ENCODE measurements at places on chromosomes 1 and 21. TPM values are rescaled to one million over a fixed set of nuclear protein-coding genes. Genes with fewer than 3 reads are reported as not detected.

- no peaks in the 10 kb centered on the region for H3K36me3 ChIP-seq
- H3K4me1 ChIP-seq, result peaks cover 62% of the 10 kb centered on the region
- H3K4me3 ChIP-seq, result no peak overlapping the region
- H3K27ac ChIP-seq, result peak overlapping the region; percentile 17
Measured at GRCh38 chr1:167665469-167665868, 35.4 kb downstream of the RCSD1 start.

GRCh38 chr1:10733474-10734366, 62.7 kb downstream of the CASZ1 start:
- H3K36me3 ChIP-seq, result no peaks in the 10 kb centered on the region
- no peaks in the 10 kb centered on the region for H3K27me3 ChIP-seq
- no peak for DNase-seq

- DNase-seq, result no peak
- H3K27ac ChIP-seq, result no peak overlapping the region
- H3K4me1 ChIP-seq, result no peaks in the 10 kb centered on the region
Measured at GRCh38 chr1:70993798-70994197, 53.8 kb downstream of the PTGER3 start.

GRCh38 chr1:152506899-152507498, 3.6 kb upstream of the LCE5A start:
- H3K4me3 ChIP-seq, result no peak overlapping the region
- peak overlapping the region; percentile 58 for H3K27ac ChIP-seq
- no peak for DNase-seq
- peaks cover 27% of the 10 kb centered on the region for H3K27me3 ChIP-seq

DNA sequence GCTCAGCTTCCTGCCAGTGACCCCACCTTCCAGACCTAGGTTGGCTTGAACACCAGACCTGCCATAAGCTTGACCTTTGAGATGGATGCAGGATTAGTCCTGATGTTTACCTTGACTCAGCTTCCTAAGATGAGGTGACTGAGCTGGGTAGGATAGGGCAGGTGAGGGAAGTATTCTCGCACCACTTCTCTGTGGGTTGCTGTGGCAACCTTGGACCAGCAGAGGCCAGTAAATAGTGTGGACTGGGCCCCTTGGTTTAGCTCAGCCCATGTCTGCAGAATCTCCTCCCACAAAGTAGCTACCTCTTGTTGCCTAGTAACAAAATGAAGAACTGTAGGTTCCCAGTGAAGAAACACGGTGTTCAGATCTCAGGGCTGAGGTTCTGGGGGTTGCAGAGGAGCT, 8.4 kb downstream of the RPS6KA1 start:
- no peaks in the 10 kb centered on the region for H3K36me3 ChIP-seq
- no peaks in the 10 kb centered on the region for H3K27me3 ChIP-seq
- no peak for DNase-seq
- H3K4me3 ChIP-seq, result no peak overlapping the region

- H3K27ac ChIP-seq, result no peak overlapping the region
- peak; percentile 30 for DNase-seq
- H3K4me1 ChIP-seq, result no peaks in the 10 kb centered on the region
Measured at GRCh38 chr1:235954306-235955283, 87.9 kb upstream of the LYST start.

DNA sequence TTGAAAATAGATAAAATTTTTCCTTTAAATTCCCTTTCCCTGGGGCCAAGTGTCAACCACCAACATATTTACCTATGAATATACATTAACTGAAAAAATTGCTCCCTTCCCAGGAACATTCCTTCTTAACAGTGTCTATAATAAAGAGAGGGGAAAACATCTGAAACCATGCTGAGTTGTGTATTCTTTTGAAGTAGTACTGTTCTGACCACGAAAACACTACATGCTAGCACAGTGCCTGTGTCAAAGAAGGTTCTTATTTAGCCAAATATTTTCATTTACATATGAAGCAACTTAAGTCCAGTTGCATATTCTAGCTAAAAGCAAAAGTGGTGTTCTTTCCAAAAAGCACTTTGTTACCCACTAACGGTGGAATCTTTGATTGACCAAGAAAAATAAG, 311.2 kb downstream of the VAV3 start:
- DNase-seq, result no peak
- no peak overlapping the region for H3K27ac ChIP-seq
- no peaks in the 10 kb centered on the region for H3K27me3 ChIP-seq
- no peaks in the 10 kb centered on the region for H3K36me3 ChIP-seq

- peak overlapping the region; percentile 95 for H3K27ac ChIP-seq
- H3K27me3 ChIP-seq, result no peaks in the 10 kb centered on the region
- no peaks in the 10 kb centered on the region for H3K36me3 ChIP-seq
- H3K4me3 ChIP-seq, result no peak overlapping the region
- DNase-seq, result no peak
Measured at GRCh38 chr21:38912102-38912629, 106.4 kb downstream of the ETS2 start.

GRCh38 chr1:241020851-241021697, 335.9 kb downstream of the RGS7 start:
- H3K36me3 ChIP-seq, result no peaks in the 10 kb centered on the region
- no peak overlapping the region for H3K27ac ChIP-seq
- H3K27me3 ChIP-seq, result no peaks in the 10 kb centered on the region
- no peak for DNase-seq
- no peak overlapping the region for H3K4me3 ChIP-seq

CFAP57 gene
- total RNA-seq, result not detected

GBP7 gene
- not detected for total RNA-seq

NUDT4B gene
- 24.6 TPM for total RNA-seq

ASTN1 gene
- total RNA-seq, result under 0.01 TPM
